Fibroblast of villous mesenchyme (primary cell): ENCODE measurements at places on chromosomes 13 and 19. TPM values are rescaled to one million over a fixed set of nuclear protein-coding genes. Genes with fewer than 3 reads are reported as not detected.

Gene TYK2
- total RNA-seq, result 83.8 and 96.6 TPM in 2 replicates

Gene LYPD5
- total RNA-seq, result under 0.01 and 0.43 TPM in 2 replicates

Gene ZNF667
- 0.97 and 2.6 TPM in 2 replicates for total RNA-seq

Gene ZNF154
- total RNA-seq, result 1.3 and 1.7 TPM in 2 replicates

Gene ZNF841
- 22.9 and 41.9 TPM in 2 replicates for total RNA-seq

Gene CEACAM7
- not detected in 2 replicates for total RNA-seq

Gene NUDT15
- 14.5 and 23.7 TPM in 2 replicates for total RNA-seq

Gene SPTBN4
- total RNA-seq, result 0.32 and 1.3 TPM in 2 replicates
